ENCODE measurements at places on chromosomes 6 and 20.

GRCh38 chr6:136788069-136788902, 4.0 kb downstream of the MAP3K5 start:
- no peak for DNase-seq

GRCh38 chr20:32707691-32708581, 34.2 kb upstream of the C20orf203 start:
- DNase-seq = no peak

GRCh38 chr6:100235631-100236030, 229.1 kb downstream of the SIM1 start:
- no peak for DNase-seq

DNA sequence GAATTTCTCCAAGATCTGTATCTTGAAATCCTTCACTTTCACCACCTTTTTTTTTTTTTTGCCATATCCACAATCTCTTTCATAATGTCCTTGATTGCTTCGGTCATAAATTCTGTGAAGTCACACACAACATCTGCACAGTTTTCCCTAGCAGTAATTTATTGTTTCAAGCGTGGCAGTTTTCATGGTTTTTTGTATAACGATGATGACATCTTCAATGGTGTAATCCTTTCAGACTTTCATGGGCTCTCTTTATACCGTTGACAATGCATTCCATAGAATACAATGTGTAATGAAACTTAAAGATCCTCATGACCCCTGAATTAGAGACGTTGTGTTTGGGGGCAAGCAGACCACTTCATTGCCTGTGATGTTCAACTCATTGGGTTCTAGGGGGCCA, 693.1 kb downstream of the PTPRT start:
- no peak for DNase-seq

GRCh38 chr20:43953919-43954592, 39.4 kb downstream of the TOX2 start:
- DNase-seq = no peak

Data from stimulated activated CD4-positive, alpha-beta T cell treated with anti-CD3 and anti-CD28 coated beads, Interleukin-1b, Interleukin-23, amount 100 ng/mL, for 1 hour (primary cell).